ENCODE measurements at places on chromosomes 3 and 15. TPM values are rescaled to one million over a fixed set of nuclear protein-coding genes. Genes with fewer than 3 reads are reported as not detected.

Gene AGBL1
- not detected for polyA plus RNA-seq

Gene CADPS
- not detected for polyA plus RNA-seq

Gene SKOR1
- 0.25 TPM for polyA plus RNA-seq

Gene EPHB3
- 1.6 TPM for polyA plus RNA-seq

Gene IQCF2
- not detected for polyA plus RNA-seq

Gene CYP11A1
- 0.22 TPM for polyA plus RNA-seq

Gene SNUPN
- 20.8 TPM for polyA plus RNA-seq

Gene SPTSSB
- 6.0 TPM for polyA plus RNA-seq

Gene MUC13
- 156 TPM for polyA plus RNA-seq

Gene SUCNR1
- polyA plus RNA-seq: 0.60 TPM

Gene RNU5B-1
- polyA plus RNA-seq: not detected

Gene RYR3
- polyA plus RNA-seq: 0.60 TPM

Gene PLA2G4F
- polyA plus RNA-seq: 7.2 TPM

Gene MINAR1
- polyA plus RNA-seq: not detected
